ENCODE measurements at places on chromosomes 6 and 20.

DNA sequence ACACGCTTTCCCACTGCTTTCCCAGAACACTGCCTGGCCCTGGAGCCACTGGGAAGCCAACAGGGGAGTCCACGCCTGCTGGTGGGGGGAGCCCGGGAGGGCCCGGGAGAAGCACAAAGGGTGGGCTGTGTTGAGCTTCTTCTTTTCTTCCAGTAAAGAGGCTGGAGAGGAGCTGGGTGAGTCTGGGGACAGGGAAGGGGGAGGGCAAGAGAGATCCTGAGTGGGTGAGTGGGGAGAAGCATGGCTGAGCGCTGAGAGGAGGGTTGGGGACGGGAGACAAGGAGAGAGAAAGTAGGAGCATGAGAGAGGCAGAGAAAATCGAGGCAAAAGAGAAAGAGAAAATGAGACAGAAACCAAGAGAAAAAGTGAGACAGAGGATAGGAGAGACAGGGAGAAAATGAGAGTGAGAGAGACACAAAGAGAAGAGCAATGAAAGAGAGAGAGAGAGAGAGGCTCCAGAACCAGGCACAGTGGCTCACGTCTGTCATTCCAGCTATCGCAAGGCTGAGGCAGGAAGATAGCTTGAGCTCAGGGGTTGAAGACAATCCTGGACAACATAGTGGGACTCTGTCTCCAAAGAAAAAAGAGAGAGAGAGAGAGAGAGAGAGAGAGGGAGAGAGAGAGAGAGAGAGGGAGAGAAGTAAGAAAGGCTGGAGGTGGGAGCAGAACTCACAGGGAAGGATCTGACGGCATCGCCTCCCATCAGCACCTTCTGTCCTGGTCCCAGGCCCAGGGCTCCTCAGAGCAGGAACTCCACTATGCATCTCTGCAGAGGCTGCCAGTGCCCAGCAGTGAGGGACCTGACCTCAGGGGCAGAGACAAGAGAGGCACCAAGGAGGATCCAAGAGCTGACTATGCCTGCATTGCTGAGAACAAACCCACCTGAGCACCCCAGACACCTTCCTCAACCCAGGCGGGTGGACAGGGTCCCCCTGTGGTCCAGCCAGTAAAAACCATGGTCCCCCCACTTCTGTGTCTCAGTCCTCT lies 2.0 kb downstream of the LST1 start:
- DNase-seq, result no peak

GRCh38 chr6:169841251-169841650 lies 89.8 kb downstream of the ERMARD start:
- no peak for DNase-seq

- no peak for DNase-seq
These were observed 432 bp upstream of the PSMF1 start for GRCh38 chr20:1118004-1118335.

DNA sequence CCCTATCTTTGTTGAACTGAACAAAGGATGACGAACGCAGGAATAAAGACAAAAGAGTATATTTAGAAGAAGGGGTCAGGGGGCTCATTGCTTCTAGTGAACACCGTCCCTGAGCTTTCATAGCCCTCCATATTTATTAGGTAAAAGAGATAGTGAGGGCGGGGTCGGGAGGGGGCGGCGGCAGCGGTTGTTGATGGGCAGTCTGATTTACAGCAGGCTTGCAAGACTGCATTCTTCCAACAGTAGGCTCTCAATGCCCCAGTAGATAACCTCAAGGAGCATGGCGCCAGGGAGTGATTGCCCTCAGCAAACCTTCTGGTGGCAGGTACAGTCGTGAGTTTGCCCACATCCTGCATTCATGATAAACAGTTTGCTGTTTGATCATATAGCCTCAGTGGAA lies 563.3 kb upstream of the SYNCRIP start:
- DNase-seq, result no peak

DNA sequence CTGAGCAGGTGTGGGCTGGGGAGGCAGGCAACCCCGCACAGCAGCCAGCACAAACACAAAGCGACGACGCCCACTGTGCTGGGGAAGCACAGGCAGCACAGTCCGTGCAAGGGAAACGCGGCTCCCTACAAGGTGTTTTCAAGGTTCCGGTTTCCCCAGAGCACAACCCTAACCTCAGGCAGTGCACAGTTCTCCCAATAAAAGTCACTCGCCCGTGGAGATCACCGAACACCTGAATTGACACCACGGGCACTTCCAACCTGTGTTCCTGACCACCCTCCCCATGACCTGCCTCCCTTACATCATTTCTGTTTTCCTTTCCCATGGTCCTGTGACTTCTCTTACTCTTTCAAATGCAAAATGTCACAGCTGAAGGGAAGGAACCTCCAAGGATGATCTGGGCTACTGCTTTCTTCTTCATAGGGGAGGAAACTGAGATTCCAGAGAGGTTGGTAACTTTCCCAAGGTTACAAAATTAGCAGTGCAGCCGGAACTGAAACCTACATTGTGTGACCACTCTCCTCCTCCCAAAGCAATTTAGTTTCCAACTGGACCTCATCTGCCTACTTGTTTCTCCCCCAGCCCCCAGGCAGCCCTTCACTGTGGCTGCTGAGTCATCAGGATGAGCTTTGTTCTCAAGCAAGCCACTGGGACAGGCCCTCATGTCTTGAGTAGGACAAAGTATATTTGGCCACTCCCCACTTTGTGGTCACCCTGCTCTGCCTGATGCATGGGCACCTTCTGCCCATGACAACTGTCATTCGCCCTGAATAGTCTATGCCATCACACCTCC lies 125.3 kb downstream of the ATXN1 start:
- DNase-seq, result no peak
